ENCODE measurements at places on chromosomes 5 and 9.

GRCh38 chr9:84949971-84950370, 280.4 kb downstream of the NTRK2 start:
- no peak for DNase-seq

DNA sequence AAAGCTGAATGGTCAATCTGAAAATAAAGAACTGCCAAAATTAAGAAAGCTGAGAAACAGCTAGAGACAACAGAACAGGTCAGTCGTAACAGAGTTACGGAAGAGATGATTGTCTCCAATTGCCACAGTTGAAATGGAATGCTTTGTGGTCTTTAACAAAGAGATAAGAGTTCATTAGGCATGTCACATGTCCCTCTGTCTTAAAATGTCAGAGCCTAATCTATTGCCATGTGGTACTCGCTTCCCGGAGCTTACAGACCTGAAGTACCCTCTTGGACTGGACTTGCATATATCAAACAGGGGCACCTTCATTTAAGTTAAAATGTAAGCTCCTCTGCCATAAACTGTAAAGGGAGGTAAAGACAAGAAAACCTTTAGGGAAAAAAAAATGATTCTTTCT, 19.7 kb downstream of the TTC39B start:
- no peak for DNase-seq

GRCh38 chr9:128164307-128164885, 4.3 kb downstream of the BBLN start:
- no peak for DNase-seq

GRCh38 chr9:131276094-131276888, at the start of gene FAM78A:
Gene FAM78A (minus strand): TSS chr9:131276510. CDS start chr9:131276179, 331 bp downstream.
- DNase-seq, result no peak

GRCh38 chr9:973295-973834, 3.1 kb upstream of the DMRT3 start:
- DNase-seq, result no peak

- DNase-seq, result no peak
These were observed 15.3 kb downstream of the LHX3 start for GRCh38 chr9:136189394-136190236.

GRCh38 chr9:95316794-95317118, 753 bp downstream of the FANCC start:
- DNase-seq, result no peak

DNA sequence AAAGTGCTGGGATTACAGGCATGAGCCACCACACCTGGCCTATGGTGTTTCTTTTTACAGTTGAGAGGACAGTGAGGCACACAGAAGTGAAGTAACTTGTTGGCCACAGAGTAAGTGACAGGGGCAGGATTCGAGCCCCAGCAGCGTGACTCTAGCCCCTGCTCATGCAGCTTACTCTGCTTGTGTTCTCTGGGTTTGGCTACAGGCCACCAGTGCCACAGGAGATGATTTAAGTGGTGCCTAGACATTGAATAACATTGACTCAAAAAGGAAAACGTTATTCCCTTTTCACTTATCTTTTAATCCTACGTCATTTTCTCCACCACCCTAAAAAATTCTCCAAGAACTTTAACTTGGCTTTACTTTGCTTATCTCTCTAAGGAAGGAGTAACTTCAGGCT, 61.4 kb downstream of the SNX24 start:
- no peak for DNase-seq

DNA sequence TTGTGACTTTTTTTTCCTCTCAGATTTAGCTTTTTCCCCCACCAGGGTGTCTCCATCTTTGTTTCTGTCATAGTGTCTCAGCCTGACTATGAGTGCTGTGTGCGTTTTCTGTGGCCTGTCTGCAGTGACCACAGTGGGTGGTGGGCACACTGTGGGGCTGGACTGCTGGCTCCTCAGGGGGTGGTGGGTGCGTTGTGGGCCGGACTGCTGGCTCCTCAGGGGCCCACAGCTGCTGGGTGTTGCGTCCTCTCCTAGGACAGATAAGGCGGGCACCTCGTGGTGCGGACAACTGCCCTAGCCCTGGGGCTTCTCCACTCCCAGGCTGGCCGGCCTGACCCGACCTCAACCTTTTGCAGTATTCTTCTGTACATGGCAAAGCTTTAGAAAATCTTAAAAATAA, 100.4 kb downstream of the EHMT1 start:
- no peak for DNase-seq

DNA sequence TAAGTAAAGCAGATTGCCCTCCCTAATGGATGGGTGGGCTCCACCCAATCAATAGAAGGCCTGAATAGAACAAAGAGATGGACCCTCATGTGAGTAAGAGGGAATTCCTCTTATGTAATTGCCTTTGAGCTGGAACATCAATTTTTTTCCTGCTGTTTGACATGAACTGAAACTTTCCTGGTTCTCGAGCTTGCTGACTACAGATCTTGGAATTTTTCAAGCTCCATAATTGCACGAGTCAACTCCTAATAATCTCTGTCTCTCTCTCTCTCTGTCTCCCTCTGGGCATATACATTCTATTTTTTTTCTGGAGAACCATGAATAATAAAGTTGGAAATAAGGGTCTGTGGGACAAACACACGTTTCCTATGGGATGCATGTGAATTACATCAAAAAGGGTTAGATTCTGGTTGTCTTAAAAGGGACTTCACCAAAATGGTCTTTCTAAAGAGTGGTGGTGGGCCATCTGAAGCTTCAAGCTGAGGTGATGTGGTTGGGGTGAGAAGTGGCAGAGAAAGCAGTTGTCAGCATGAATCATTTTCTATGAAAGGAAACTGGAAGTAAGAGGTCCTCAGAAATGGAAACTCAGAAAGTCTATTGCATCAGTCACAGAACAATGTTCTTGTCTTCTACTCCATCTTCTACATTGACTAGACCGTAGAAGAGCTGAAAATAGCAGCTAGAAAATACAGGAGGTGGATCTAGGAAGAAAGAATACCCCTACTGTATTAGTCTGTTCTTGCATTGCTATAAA, 47.0 kb upstream of the HOMER1 start:
- DNase-seq, result peak; percentile 8

- DNase-seq, result no peak
These were observed 56.2 kb upstream of the ANKRD33B start for GRCh38 chr5:10507575-10508096.

DNA sequence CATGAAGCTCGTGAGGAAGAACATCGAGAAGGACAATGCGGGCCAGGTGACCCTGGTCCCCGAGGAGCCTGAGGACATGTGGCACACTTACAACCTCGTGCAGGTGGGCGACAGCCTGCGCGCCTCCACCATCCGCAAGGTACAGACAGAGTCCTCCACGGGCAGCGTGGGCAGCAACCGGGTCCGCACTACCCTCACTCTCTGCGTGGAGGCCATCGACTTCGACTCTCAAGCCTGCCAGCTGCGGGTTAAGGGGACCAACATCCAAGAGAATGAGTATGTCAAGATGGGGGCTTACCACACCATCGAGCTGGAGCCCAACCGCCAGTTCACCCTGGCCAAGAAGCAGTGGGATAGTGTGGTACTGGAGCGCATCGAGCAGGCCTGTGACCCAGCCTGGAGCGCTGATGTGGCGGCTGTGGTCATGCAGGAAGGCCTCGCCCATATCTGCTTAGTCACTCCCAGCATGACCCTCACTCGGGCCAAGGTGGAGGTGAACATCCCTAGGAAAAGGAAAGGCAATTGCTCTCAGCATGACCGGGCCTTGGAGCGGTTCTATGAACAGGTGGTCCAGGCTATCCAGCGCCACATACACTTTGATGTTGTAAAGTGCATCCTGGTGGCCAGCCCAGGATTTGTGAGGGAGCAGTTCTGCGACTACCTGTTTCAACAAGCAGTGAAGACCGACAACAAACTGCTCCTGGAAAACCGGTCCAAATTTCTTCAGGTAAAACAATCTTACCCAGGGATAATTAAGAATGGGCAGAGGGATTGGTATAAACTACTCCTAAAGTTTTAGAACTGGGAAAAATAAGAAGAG, 12.9 kb downstream of the ITGA1 start:
- peak; percentile 56 for DNase-seq
